BJ (cell line): ENCODE measurements at places on chromosomes 1 and 21. TPM values are rescaled to one million over a fixed set of nuclear protein-coding genes. Genes with fewer than 3 reads are reported as not detected.

- peak; percentile 59 for DNase-seq
Measured at GRCh38 chr1:77473690-77474089, 191.9 kb downstream of the AK5 start.

GRCh38 chr1:26580116-26580515, 50.6 kb downstream of the RPS6KA1 start:
- no peak for DNase-seq

Gene ADAMTS5
- polyA plus RNA-seq, result 4.2 and 5.4 TPM in 2 replicates

Gene OLIG2
- polyA plus RNA-seq, result not detected in 2 replicates
